Astrocyte of the spinal cord (primary cell): ENCODE measurements at places on chromosomes 3 and 15.
A peak's percentile ranks its signal among the peaks of the same experiment; 100 is the strongest.

DNA sequence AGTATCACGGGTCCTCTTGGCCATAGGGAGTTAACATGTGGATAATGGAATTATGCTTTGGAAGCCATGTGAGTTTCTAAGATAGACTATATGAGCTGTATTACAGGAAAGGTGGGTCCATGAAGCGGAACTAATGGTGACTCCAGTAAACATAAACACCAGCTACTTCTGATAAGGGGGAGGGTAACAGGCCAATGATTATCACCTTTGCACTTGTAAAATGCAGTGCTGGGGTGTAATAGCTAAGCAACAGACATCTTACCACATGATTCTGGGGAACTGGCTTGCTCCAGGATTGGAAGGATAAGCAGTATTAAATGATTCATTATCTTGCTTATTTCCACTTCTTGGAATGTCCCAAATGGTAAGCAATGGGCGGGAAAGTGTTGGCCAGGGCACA is 61.4 kb upstream of the CD47 start:
- DNase-seq = no peak

DNA sequence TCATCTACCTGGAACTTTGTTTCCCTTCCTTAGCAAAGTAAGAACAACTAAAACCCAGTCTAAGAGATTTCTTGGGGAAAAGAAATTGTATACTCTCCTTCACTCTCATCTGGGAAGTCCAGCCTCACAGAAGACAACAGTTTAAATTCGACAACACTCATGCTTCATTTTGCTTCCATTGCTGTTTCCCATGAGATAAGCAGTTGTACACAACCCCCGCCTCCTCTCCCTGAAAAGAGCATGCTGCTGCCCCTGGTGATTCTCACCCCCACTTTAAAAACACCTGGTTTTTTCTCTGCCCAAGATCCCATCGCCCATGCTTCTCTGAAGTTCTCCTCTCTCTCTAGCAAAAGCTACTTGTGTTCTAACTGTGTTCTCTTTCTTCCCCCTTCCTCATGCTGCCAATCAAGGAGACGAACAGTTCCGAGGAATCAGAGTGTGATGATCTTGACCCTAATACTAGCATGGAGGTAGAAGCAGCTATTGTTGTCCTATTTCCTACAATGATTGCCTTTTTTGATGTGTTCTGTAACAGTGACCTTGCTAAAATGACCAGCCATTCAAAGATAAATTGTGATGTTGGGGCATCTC is 51.1 kb upstream of the UMPS start:
- no peak for DNase-seq

DNA sequence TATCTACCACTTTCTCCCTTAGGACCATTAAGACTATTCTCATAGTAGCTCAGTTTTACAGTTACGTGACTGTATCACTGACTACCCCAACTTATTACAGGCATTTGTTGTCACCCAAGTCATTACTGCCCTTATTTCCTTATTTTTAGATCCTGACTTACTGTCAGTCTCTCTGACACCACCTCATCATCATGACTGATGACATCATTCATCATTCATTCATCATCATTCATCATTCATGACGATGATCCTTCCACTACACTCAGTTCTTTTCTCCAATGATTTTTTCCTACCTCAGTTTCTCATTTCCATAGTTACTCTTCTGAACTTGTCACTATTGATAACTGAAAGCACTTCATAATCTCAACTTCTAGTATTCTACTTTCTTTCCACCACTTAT is 83.8 kb downstream of the ADAM10 start:
- no peak for DNase-seq

DNA sequence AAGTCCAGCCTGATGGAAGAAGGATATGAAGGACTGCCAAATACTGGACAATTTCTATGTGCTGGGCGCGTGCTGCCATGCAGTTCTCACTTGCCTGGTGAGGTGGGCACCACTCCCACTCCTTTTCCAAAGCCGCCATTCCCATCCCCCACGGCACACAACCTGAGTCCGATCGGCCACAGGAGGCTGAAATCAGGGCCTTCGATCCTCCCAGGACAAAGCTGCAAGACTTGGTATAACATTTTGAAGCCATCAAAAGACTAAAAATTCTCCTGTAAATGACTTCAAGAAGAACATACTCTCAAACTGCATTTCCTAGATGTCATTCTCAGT is 3.1 kb upstream of the MAP6D1 start:
- no peak for DNase-seq

DNA sequence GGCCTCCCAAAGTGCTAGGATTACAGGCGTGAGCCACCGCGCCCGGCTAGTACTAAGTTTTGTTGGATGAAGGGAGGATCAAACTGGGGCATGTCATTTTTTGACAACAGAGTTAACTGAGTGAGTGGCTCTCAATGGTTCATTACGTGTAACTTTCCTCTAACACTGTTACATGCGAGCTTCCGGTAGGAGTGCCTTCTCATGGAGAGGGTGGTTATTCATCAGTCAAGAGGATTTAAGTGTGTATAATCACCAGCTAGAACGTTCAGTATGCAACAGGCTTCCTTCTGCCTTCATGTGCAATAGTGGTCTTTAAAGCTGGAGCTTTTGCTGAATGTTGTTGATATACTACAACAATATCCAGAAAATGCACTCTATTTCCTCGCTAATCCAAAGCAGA is 19.1 kb upstream of the GOLGA8A start:
- no peak for DNase-seq

DNA sequence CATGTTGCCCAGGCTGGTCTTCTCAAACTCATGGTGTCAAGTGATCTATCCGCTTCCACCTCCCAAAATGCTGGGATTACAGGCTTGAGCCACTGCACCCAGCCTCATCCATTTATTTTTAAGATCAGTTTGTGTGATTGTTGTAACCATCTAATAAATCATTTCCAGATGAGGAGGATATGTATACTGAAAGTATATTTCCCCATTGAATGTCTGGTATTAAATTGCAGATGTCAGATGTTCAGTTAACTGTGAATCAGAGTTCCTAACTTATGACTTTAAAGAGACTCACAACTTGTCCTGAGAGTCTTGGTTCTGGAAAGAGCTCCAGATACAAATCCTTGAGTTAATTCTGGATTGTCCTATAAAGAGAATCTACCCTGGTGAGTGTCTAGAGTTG is 62.4 kb downstream of the TRIM71 start:
- no peak for DNase-seq

DNA sequence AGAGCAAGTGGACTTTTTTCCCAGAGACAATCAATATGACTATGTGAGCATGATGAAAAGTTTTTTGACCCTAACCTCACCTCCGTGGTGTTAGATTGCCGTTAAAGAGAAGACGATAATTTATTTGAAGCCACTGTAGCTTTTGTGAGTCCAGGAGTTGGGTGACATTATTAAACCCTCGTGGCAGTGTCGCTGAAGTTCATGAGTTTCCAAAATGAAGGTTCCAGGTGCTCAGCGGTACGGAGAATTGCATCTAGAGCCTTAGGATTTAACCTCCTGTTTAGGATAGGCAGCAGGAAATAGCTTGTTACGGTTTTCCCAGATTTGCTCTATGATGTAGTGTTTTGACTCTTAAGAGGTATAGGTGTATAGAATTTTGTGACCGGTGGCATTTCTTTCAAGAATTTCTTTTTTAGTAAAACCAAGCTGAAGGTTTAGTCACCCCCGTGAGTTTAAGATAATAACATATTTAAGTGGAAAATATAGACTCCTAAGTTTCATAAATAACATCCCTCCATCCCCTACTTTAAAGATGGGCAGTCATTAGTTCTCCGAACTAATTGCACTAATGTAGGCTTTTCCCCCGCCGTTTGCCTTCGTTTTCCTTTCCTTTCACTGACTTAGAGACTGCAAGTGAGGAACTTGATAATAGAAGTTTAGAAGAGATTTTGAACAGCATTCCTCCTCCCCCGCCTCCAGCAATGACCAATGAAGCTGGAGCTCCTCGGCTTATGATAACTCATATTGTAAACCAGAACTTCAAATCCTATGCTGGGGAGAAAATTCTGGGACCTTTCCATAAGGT is 2.0 kb downstream of the SMC4 start:
- DNase-seq = peak; percentile 86

DNA sequence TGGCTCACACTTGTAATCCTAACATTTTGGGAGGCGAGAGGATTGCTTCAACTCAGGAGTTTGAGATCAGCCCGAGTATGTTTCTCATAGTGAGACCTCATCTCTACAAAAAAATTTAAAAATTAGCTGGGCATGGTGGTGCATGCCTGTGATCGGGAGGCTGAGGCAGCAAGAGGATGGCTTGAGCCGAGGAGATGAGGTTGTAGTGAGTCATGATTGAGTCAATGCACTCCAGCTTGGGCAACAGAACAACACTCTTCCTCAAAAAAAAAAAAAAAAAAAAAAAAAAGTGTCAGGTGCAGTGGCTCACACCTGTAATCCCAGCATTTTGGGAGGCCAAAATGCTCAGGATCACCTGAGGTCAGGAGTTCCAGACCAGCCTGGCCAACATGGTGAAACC is 2.4 kb downstream of the RPL39L start:
- DNase-seq = peak; percentile 35

- DNase-seq = no peak
Observed at GRCh38 chr3:73481888-73482287, 142.9 kb downstream of the PDZRN3 start.

DNA sequence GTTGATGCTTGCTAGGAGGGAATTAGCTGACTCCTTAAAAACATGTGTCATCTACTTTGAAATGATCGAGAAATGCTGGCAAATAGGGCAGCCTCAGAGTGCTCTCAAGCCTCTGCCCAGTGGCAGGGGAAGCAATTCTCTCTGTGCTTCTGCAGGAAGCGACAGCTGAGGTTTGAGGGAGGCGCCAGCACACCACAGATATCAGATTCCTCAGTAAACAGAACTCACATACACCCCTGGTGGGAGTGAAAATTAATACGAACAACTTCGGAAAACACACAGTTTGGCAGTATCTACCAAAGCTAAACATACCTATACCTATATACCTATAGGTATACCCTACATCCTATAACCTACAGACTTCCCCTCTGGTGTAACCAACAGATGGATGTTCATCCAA is 61.3 kb downstream of the NSMCE3 start:
- no peak for DNase-seq
